Activated CD4-positive, alpha-beta T cell treated with anti-CD3 and anti-CD28 coated beads, Interleukin-2, amount 10 ng/mL, durations not matched to agents 7 days and 5 days (primary cell): ENCODE measurements at places on chromosomes 1 and 21. TPM values are rescaled to one million over a fixed set of nuclear protein-coding genes. Genes with fewer than 3 reads are reported as not detected.

GJC2 gene
- 0.40 TPM for total RNA-seq

GJA5 gene
- total RNA-seq, result not detected

CYP4B1 gene
- total RNA-seq, result not detected

HEYL gene
- total RNA-seq, result not detected

SPRR3 gene
- not detected for total RNA-seq

KCNQ4 gene
- 0.23 TPM for total RNA-seq

MEGF6 gene
- total RNA-seq, result 26.6 TPM

TSPAN2 gene
- 3.5 TPM for total RNA-seq

TSSK3 gene
- total RNA-seq, result 2.2 TPM

G0S2 gene
- total RNA-seq, result 0.64 TPM

OR2G6 gene
- total RNA-seq, result not detected

PRKAA2 gene
- not detected for total RNA-seq

ERICH3 gene
- total RNA-seq, result not detected

C1orf87 gene
- not detected for total RNA-seq

C1orf115 gene
- 0.79 TPM for total RNA-seq

SLC6A9 gene
- total RNA-seq, result 4.8 TPM

ASTN1 gene
- total RNA-seq, result not detected

COL6A2 gene
- 2.3 TPM for total RNA-seq

VN1R5 gene
- not detected for total RNA-seq

SYNC gene
- not detected for total RNA-seq

CASQ2 gene
- total RNA-seq, result not detected

SLAMF9 gene
- total RNA-seq, result not detected

EFNA3 gene
- 2.3 TPM for total RNA-seq

HUNK gene
- total RNA-seq, result 0.15 TPM

SPRR2A gene
- total RNA-seq, result not detected

PERM1 gene
- total RNA-seq, result not detected

TCHH gene
- total RNA-seq, result 0.05 TPM
